ENCODE measurements at places on chromosomes 1 and 21.

DNA sequence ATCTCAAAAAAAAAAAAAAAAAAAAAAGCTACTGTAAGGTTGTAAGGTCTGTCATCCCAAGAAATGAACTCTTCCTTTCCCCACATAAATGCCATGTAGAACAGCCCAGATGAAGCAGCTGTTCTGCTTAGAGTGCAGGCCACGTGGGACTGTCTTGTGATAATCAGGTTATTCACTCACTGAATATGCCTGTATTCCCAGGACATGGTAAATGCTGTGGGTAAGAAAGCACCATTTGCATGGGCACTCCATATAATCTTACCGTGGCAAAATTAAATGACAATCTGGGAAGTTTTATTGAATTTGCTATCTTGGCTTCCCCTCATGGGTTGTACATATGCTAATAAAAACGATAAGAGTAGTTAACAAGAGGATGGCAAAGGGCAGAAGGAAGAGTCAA is 13.8 kb downstream of the RGS5 start:
- no peak for DNase-seq

DNA sequence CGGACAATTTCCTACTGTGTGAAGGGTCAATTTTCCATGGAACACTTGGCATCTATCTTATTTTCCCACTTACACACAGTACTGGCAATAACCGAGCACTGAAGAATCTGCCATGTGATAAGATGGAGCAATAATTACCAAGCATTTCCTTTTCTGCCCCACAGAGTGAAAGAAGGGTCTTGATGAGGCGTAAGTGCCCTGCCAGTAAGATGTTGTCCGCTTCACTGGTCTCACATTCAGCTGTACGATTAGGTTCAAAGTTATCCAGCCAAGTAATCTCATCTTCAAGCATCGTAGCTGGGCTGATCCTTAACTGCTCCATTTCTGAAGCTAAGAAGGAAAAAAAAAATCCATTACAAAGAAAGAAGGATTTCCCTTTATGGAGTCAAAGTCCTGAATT is 67.8 kb downstream of the PCSK9 start:
- DNase-seq, result no peak

GRCh38 chr21:38148046-38148445 is 108.7 kb upstream of the KCNJ15 start:
- DNase-seq, result no peak

- no peak for DNase-seq
These were observed 39.4 kb downstream of the SLC5A9 start for GRCh38 chr1:48261881-48262400.

DNA sequence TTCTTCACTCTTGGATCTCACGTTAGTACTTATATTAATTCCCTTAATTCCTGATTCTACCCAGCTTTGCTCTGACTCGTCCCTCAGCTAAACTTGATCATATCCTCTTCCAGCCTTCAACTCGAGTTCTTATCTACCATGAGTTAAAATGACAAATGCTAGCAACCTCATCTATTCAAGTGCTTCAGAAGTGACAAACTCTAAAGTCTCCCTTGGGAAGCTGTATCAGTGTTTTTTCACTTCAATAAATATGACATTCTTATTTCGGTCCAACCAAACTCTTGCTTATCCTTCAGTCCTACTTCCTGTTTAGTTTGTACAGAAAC is 75.3 kb downstream of the FOXJ3 start:
- DNase-seq, result no peak

- no peak for DNase-seq
These were observed 67.0 kb downstream of the PRKAA2 start for GRCh38 chr1:56712150-56712549.

- DNase-seq, result no peak
These were observed 2.2 kb upstream of the LIX1L start for GRCh38 chr1:145959957-145960467.

DNA sequence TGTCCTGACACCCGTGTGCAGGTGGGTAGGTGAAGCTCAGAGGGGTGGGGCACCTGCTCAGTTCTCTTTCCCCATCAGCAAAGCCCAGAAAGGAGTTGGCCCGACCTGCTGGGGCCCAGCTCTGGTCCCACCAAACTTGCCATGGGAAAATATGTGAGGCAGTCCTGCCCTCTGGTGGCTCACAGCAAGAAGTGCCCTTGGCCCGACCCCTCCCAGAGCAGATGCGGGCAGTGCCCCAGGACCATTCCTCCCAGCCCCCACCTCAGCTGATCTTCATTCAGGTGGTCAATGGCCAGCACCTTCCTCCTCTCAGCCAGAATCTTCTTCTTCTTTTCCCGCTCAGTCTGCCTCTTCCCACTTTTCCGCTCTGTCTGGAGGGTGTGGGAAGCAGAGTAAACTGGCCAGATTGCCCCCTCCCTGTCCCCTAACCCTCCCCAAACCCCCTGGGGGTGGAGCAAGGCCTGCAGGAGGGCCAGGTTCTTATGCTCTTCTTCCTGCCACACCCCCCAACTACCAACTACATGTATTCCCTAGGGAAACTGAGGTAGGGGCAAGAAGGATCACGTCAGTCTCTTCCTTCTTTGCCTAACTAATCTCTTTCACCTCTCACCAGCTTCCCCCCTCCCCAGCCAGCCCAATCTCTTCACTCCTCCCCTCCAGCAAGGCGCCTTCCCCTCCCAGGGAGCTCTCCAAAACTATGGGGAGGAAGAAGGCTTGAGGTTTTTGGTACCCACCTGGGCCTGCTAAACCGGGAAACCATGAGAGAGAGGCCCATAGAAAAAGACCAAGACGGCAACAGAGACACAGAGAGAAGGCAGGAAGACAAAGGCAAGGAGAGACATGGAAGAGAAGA is 15.6 kb downstream of the TNNT2 start:
- peak; percentile 44 for DNase-seq

DNA sequence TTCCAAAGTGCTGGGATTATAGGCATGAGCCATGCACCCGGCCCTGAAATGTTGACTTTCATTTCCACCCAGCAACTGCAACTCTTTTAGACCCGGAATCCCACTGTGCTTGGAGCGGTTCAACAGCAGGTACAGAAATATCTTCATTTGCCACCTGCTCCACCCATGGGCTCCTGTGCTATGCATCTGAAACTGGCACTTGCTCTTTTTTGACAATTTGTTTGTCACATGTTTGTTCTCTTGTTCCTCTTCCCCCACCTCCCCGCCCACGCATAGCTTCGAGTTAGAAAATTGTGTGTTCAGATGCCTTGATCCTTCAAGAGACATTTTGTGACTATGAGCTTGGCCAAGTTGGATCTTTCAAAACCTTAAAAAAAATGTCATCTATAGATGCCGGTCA is 2.4 kb upstream of the IFNLR1 start:
- no peak for DNase-seq

GRCh38 chr1:183886083-183886828 is 81.3 kb downstream of the RGL1 start:
- no peak for DNase-seq

DNA sequence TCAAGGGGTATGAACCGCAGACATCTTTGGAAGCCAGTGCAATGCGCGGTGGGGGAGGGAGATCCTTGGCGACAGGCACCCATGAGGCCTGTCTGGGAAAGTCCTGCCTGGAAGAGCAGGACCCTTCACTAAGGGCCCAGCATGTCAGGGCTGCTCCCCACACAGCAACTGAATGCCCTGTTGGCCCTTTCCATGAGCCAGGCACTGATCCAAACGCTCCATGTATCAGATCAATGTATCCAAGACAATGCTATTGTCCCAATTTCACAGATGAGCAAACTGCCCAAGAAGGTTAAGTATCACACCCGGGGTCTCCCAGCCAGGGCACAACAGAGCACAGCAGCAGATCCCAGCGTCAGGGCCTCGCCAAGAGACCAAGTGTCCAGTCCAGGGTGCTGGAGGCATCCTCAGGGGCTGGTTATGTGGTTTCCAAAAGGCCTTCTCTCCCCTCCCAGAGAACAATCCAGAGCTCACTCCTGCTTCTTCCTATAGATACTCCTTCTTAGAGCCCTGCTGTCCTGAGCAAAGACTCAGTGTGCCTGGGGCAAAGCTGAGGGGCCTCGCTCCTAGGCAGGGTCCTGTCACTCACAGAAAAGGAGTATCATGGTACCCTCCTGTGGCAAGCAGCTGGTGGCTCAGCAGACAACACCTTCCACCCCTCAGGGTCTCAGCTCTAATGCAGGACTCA is 328.0 kb downstream of the NPHP4 start:
- DNase-seq, result no peak

DNA sequence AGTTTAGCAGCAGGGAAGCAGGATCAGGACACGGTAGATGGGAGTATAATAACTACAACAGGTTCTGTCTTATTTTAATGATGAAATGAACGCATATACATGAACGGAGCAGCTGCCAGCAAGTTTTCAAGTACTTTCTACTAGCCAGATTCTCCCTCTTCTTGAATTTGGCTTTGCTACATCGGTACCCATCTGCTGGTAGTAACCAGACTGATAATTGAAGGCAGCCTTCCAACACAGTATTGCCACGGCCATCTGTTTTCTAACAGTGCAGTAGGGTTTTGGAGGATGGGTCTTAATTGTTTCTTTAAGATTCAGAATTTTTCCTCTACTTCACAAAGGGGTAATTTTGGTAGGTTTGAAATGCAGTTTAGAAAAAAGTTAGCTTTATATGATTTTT is 33.4 kb downstream of the CENPF start:
- no peak for DNase-seq

DNA sequence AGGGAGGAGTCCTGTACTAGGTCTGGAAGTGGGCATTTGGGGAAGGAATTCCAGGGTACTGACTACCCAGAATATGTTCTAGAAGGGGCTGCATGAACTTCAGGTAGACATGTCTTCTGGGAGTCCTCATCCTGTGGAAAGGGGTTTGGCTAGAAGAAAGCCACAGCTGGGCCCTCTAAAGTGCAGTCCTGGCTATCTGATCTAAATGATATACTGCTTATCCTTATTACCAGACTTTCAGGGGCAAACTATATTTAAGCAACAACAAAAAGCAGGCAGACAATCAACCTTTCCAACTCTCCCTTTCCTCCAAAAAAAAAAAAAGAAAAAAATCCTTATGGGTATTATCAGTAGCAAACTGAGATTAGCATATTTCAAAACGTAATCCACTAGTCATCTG is 29.8 kb upstream of the GFI1 start:
- DNase-seq, result no peak

DNA sequence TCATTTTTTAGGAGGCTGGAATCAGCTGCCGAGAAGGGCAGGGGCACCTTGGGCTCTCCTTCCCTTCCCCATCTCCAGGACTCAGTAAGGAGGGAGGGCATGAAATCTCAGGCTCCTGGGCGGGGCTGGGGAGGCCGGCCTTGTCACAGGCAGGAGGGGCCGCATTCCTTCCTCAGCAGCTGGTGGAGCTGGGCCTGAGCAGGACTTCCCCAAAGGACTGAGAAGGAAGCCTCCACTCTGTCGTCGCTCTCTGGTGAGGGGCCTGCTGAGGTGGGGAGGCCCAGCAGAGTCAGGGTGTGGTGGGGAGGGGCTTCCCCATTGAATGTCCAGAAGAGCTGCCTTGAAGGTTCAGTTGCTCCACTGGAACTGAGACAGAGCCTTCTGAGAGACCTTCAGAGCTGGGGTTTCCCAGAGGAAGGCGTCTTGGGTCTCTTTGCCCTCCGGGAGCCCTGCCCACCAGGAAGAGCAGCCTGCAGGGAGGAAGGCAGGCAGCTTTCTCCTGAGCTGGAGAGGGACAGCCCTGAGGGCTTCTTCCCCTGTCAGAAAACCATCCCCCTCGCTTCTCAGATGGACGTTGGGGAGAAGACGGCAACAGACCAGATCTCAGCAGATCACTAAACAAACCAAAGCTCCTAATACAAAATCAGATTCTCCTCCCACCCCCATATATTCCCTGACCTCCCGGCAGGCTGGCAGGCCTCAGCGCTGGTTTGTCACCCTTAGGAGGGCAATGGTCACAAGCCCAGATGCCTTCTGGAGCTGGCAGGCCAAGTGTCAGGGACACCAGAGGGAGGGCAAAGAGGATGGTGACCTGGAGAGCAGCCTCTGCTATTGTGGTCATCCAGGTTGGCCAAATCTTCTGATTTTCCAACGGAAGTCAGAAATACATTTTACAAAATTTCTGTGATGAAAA is 10.7 kb downstream of the KCNA10 start:
- DNase-seq, result peak; percentile 3

DNA sequence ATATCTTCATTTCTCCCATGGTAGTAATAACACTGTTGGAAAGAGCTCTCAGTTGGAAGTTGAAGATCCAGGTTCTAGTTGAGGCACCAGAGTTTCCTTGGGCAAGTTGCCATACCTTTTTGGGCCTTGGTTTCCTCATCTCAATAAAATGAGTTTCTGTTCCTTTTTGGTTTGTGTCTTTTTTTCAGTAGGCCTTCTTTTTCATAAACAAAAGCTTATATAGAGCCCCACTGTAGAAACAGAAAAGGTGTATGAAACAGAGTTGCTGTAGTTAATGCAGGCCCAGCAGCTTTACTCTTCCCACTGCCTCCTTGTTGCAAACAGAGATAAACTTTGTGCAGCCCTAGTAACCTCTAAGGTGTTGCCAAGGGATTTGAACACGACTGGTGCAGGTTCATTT is 41.7 kb downstream of the WNT4 start:
- DNase-seq, result no peak

GRCh38 chr21:20639026-20639425 is 359.2 kb upstream of the NCAM2 start:
- DNase-seq, result peak; percentile 76

GRCh38 chr1:6438047-6438525 is 13.5 kb downstream of the ESPN start:
- peak; percentile 37 for DNase-seq

DNA sequence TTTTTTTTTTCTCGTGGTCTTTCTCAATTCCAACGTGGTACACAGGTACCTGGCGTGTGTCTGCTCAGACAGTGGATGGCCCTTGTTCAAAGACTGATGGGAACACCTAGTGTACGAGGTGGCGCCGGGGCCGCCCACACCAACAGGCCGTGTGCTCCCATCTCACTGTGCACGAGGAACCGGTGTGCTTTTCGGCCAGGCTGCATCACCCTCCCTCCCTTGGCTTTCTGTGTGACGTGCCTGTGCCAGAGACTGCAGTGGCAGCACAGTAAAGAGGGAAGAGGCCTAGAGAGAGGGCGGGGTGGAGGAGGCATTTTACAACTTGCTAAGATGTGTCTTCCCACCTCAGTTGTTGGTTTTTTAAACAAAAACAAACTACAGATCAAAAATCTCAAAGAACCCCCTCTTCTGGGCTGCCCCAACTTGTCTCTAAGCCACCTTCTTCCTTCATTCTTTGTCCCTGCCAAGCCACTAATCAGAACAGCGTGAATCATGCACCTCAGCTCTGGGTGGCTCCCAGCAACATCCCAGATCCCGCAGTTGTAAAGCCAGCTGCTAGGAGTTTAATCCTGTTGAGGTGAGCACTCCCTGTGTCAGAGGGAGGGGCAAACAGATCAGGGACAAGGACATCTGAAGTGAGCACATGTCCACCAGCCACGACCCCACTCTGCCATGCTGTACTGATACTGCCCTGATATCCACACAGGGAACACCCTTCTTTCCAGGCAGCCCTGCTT is 20.7 kb downstream of the IRF2BP2 start:
- DNase-seq, result peak; percentile 49

DNA sequence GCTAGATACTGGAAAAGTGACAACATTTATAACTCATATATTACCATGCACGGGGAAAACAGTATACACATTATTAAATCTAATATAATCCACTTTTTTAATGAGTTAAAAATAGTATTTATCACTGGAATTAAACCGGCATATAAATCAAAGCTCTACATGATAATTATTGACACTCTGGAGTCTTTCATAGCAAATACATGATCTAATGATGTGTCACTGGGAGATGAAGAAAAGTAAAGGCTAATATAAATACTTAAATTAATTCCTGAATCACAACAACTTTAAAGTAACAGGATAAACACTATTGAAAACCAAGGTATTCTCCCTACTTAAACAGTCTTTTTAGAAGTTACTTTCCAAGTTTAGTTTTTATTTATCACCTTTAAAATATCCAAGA is 52.4 kb upstream of the ASPM start:
- no peak for DNase-seq

GRCh38 chr1:59057211-59057694 is 239.6 kb upstream of the FGGY start:
- peak; percentile 98 for DNase-seq
